ENCODE measurements at places on chromosomes 7 and 10.

DNA sequence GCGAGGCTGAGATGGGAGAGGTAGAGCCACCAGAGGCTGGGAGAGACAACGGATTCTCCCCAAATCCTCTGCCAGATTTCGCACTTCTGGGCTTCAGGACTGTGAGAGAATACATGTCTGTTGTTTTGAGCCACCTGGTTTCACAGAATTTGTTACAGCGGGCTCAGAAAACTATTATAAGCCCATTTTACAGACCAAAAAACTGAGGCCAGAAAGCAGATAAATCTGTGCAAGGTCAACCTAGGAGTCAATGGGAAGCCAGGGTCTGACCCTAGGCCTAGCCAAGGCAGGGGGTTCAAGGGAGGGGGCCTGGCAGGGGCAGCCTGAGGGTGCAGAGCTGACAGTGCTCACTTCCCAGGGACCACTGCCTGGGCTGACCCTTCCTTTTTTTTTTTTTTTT, 8.7 kb downstream of the MYL10 start:
- no peak for DNase-seq

DNA sequence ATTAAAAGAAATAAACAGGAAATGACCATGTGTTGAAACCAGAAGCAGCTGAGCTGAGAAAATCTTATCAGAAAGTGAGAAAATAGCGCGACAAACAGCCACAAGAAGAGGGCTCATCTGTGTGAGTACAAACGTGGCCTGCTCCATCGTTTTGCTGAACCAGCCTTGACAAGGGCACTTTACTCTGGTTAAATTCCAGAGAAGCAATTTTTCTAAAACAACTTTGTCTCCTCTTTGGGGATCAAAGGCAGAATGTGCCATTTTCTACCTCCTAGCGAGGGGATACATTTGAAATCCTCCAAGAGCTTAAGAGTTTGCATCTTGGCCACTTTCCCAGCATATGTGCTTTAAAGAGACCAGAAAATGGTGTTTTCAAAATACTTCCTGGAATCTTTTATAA, 51.3 kb upstream of the VIPR2 start:
- no peak for DNase-seq

- no peak for DNase-seq
Measured at GRCh38 chr7:47080816-47081215, 501.1 kb downstream of the TNS3 start.

DNA sequence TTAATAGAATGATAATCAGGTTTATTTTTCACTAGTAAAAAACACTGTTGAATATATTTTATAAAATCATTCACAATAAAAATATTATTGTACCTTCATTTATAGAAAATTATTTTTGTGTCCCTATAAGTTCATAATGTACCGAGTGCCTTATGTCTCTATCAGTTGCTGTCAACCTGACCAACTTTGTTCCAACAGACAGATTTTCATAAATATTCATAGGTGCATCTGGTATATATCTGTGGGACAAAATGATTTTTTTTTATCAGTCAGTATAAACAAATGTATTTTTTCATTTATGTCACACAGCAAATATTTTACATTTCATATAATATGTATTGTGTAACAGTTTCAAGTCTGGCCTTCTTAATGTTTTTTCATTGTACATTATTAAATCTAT, 195.9 kb downstream of the HGF start:
- DNase-seq: no peak

GRCh38 chr10:118745056-118745455, 9.7 kb downstream of the CACUL1 start:
- no peak for DNase-seq

- DNase-seq: no peak
Measured at GRCh38 chr10:81949283-81949682, 74.3 kb downstream of the NRG3 start.

DNA sequence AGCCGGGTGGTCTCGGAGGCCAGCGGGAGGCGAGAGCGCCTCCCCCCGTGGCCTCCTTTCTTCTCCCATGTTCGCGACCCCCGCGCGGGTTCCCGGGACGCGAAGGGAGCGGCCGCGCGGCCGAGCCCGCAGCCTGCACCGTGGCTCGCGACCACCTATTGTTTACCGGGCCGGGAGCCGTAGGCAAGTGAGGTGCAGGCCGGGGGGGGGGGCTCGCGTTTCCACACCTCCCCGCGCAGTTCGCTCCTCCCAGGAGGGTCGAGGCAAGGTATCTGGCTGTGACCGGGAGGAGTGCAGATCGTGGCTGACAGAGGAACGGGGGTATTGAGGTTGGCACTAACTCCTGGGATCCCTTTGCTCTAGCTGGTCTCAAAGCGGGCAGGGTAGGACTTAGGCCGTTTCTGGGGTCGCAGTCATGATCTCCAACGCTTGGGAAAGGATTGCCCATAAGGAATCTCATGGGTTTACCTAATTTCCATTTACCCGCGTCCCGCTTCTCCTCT, 734 bp downstream of the PTPN12 start:
- peak; percentile 68 for DNase-seq

DNA sequence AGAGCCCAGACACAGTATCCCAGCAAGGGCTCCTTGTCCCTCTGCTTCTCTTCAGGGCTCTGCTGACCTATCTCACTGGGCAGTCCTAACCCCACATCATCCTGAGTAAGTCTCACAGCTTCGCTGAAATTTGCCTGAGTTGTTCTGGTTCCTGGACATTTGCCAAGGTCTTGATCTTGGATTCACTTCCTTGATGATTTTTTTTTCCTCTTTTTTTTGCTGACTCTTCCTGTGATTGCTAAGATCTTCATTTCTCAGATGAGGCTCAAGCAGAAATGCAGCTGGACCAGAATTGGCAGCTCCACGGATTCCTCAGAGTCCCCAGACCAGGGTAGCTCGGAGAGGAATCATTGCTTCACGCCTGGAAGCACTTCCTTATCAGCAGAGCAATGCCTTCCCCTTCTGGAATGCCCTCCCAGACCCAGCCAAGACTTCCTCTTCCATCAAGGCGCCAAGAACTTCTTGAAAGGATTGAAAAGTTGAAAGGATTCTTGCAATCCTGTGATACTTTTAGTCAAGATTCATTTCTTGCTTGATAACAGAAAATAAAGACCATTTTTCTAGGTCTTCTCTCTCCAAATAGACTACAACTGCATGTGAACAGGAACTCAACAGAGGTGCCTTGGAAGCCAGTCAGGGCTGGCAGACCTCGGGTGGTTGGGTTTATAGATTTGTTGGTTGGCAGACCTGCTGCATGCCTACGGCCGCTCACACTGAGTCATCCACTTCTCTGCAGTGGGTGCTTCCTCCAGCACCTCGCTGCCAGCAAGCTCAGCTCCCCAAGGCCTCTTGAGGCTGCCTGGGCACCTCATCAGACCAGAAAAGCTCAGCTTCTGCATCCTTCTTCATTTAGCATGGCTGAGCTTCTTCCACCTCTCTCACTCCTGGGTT, 8.8 kb upstream of the AFAP1L2 start:
- DNase-seq: no peak

DNA sequence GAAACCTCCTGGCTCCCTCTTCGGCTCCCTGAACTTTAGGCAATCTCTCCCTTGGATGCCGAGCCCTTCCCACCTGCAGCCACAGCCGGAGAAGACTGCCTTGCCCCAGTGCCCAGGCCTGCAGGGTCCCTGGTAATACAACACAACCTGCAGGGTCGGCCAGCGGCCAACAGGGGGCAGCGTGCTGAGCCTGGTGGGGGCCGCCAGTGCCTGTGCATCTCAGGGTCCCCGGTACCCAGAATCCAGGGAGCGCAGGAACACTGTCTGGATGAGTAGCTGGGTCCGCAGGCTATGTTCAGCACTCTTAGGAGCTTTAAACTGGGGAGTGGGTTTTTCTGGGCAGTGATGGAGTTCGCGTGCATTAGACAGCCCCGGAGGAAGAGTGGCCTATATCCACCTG, 17.5 kb upstream of the C10orf71 start:
- DNase-seq: no peak

GRCh38 chr10:103568505-103568904, 75.0 kb downstream of the NEURL1 start:
- DNase-seq: no peak

DNA sequence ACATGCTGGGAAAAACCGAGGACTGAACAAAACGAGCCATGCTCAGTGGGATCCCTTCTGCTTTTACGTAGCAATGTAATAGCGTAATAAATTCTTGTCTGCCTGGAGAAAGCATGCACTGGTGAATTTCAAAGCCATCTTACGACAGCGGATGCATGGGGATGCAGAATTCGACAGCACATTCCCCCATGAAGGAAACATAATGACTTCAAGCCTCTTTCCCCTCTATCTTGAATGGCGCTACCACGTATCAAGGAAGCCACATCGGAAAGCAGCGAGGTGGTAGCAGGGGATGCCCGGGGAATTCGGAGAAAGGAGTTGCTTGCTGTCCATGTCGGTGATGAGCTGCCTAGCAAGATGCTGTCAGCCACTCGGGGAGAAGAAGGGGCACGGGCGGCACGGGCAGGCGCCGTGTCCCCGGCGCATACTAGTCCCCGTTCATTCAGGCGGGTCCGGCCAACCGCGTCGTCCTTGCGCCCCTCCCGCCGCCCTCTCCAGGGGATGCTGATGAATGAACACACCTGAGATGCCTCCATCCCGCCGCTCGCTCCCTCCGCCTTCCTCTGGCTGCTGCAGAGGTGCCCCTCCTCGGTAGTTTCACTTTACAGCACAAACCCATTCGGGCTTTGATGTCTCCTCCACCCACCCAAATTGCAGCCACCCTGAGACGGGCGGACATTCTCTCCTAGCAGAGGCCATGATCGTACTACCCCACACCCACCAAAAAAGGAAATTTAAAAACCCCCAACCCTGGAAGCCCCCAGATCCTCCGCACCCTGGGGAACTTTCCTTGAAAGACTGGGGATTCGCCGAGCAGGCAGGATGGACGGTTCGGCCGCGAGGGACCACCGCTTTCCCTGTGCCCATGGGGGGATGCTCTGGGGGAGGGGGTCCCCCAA, 644 bp downstream of the SORBS1 start:
- peak; percentile 70 for DNase-seq

DNA sequence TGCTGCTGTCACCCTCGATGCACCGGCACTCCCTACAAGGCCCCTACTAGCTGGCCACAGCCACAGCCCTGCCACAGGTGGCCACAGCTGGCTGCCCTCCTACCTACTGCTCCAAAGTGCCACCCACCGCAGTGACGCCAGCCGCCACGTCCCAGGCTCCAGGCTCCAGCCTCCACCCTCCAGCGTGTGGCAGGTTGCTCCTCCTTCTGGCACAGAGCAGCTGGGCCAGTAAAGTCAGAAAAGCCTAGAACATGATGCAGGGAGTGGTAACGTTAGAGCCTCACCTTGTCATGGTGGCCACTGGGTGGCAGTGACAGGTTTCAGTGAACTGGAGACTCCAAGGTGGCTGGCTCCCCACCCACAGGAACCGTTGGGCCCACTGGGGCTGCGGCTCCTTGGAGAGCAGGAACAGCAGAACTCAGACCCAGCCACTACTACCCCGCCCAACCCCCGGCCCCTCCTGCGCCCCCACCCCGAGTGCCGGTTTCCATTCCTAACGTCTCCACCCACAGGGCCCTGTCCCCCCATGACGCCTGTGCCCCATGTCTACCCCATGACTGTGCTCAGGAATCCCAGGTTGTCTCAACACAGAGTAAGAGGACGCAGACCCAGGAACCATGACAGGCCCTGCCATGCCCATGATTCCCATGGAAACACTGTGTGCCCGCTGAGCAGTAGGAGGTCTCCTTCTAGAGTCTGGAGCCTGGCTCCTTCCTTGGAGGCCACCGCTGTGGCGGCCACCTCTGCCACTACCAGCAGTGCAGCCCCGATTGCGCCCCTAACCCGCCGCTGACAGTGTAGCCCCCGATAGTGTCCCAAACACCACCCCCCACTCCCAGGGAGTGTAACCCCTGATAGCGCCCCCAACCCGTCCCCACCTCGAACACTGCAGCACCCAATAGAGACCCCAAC, 52.3 kb upstream of the ZNF33B start:
- no peak for DNase-seq

DNA sequence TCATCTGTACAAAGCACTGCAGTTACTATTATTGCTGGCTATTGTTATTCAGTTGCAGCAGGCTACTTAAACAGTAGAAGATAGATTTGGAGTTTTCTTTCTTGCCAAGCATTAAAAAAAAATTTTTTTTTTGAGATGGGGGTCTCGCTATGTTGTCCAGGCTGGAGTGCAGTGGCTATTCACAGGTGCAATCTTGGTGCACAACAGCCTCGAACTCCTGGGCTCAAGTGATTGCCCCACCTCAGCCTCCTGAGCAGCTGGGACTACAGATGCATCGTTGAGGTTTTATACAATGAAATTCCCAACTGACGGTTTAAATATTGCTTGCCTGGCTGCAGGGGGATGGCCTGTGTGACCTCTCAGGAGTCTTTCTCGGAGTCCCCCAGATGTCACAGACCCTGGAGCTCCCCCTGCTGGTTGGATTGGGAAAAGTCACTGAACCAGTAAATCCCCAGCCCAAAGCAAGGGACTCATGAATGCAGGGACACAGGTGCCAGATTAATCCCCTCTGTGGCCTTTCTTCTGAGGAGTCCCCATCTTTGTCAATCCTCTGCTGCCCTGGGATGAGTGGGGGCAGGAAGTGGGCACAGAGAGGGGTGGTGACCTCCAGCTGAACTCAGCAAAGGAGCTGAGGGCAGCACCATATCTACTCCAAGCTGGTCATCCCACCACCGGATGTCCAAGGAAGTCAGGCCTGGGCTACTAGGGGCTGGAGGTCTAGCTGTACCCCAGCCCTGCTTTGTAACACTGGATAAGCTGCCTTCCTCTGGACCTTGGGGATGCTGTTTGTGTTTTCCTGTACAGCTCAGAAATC, 149.6 kb downstream of the C10orf105 start:
- DNase-seq: peak; percentile 82

DNA sequence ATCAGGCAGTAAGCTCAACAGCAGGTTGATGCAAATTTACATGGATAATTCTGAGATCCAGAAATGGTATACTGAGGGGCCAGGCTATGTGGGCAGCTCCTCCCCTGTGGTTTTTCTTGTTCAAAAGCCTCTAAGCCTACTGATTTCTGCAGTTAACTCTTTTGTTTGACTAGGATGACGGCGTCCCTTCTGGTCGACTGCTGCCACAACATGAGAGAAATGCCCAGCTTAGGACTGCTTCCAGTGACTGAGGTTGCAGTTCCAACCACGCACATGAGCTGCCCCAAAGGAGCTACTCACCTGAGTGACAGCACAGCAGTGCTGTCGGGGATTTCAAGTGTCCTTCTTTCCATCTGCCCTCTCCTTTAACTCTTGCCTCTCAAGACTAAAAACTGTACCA, 973.0 kb upstream of the GHITM start:
- DNase-seq: no peak

DNA sequence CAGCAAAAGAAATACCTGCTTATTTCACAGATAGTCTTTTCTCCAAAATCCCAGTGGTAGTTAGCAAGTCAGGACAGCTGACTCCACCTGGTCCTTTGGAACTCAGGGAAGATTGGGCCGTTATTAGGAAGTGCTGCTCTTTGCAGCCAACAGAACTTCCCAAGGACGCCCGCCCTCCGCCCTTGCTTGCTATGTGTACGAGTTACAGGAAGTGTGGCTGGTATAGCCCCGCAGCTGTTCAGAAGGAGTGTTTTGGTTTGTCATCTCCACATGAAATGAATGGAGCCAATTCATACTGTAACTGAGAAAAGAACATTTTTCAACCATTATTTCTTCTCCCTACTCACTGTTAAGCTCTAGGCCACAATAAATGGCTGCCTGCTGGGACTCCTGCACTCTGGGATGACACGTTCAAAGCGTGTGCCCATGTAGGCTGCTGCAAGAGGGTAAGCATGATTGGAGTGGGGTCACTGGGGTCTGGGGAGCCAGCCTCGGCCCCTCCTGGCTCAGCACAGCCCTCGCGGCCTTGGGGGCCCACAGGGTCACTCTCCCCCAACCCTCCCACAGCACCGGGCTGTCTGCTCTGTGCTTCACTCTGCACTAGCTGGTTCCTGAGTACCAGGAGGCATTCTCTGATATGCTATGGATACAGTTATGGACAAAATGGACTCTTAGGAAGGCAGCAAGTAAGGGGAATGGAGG, 244.0 kb downstream of the EBF3 start:
- peak; percentile 38 for DNase-seq
